ENCODE measurements at places on chromosomes 4 and X.

DNA sequence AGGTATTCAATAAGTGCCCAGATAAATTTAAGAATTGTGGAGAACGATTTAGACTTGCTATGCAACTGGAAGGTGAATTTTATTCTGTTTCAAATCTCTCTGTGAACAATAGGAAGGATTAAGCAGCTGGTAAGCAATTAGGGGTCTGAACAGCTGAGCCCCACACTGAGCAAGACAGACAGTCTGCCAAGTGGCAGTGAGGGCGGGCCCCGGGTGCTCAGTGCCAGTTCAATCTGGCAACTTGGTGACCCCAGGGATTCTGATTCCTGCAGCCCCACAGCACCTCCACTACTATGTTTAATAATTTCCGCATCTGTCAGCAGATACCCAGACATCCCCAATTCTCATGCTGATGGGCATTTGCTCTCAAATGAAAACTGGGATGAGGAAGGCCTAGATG is 317.3 kb downstream of the PPP1R2C start:
- no peak for DNase-seq

GRCh38 chr4:75547647-75548387 is 8.0 kb upstream of the ODAPH start:
- peak; percentile 17 for DNase-seq

- DNase-seq = no peak
Observed at GRCh38 chr4:116027311-116027710, 913.9 kb upstream of the NDST4 start.

DNA sequence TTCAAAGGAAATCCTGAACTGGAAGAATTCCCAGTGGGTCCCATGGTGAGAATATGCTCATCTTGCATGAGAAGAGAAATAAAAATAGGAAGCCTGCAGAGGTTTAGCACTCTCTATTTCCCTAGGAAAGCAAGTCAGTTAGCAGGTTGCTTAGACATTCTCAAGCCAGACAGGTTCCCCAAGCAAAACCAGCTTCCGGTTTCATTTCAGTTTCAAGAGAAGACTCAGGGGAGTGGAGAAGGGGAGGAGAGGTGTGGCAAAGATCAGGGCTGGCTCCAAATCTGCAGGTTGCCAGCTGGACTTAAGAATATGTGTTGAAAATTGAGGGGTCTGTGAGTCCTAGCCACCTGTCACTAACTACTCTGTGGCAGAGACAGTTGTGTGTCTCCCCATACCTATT is 107.5 kb downstream of the CLNK start:
- no peak for DNase-seq

- DNase-seq = no peak
Observed at GRCh38 chr4:149549911-149550310, 265.7 kb downstream of the IQCM start.

DNA sequence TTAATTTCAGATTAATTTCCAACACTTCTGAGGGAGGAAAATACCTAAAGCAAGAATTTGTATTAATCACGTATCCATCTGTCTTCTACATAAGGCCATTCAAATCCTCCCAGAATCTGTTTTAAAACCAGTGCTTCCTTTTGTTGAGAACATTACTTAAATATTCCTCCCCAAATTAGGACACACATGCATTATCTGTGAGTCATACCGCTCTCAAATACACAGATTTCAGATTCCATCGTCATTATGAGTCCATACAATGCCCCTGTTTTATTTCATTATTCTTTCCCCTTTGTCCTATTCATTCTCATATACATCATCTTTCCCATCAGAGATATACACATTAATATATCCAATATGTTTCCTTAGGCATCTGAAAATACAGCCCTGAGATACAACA is 57.3 kb upstream of the PRSS12 start:
- DNase-seq = no peak

- no peak for DNase-seq
Observed at GRCh38 chr4:113673450-113673849, 88.1 kb downstream of the CAMK2D start.

- no peak for DNase-seq
Observed at GRCh38 chr4:44558031-44558605, 93.3 kb downstream of the YIPF7 start.

DNA sequence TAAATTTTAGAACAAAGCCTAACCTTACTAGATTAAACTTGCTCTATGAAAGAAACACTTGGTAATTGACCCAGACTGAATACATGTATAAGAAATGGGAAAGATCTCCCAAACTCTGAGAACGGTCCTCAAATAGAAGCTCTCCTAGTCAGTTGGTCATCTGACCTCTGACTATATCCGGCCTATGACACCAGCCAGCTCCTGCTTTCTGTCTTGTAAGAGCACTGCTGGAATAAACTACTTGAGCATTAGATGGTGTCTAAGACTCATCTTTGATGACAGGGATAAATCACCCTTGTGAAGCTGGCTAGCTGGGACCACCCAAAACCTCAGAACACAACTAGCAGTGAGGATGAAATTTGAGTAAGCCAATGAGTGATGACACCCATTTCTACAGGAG is 24.2 kb downstream of the LRIT3 start:
- DNase-seq = no peak

DNA sequence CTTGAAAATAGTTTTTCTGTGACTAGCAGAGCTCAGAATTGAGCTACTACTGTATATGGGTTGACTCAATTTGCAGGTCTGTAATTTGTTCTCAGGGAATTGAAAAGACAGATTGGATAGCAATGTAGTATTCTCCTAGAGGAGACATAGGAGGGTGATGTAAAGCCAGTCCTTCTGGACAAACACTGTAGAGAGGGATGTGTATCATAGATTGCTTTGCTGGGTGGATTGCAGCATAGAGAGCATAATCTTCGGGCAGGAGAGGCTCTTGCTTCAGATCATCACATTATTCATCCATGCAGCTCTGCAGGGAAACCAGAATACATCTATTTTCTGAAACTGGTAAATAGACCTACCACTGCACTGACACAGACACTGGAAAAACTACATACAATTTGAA is 1110.5 kb downstream of the RAPGEF2 start:
- DNase-seq = no peak

GRCh38 chr4:47882228-47882627 is 32.2 kb downstream of the NFXL1 start:
- DNase-seq = no peak

- DNase-seq = no peak
Observed at GRCh38 chrX:36534900-36535299, 473.3 kb upstream of the FAM47C start.

DNA sequence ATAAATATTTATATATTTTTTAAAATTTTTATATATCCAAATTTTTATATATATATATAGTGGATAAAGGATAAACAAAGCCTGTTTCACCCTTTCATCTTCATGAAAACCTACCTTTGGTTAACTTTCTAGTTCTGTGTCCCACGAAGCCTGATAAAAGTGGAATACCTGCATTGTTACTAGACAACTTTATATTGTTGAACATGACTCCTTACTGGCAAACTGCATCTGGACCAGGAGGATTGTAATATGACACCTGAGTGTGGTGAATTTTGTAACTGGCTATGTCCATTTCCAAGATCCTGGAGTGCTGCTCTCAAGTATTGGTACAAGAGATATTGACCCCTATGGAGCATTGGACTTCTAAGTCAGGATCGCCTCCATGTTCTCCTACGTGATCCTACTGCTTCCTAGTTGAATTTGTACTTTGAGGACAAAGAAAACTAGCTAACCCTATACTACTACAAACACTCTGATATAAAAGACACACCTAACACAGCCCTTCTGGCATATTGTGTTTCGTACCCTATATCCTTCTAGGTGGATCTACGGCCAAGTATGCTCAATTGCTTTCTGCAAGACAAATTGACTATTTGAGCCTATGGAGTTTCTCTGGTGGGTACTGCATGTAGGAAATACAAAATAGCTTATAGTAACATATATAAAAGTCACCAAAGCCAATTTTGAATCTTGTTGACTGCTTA is 61.3 kb upstream of the PRRG1 start:
- no peak for DNase-seq

GRCh38 chr4:104206784-104207183 is 287.9 kb downstream of the CXXC4 start:
- DNase-seq = no peak

DNA sequence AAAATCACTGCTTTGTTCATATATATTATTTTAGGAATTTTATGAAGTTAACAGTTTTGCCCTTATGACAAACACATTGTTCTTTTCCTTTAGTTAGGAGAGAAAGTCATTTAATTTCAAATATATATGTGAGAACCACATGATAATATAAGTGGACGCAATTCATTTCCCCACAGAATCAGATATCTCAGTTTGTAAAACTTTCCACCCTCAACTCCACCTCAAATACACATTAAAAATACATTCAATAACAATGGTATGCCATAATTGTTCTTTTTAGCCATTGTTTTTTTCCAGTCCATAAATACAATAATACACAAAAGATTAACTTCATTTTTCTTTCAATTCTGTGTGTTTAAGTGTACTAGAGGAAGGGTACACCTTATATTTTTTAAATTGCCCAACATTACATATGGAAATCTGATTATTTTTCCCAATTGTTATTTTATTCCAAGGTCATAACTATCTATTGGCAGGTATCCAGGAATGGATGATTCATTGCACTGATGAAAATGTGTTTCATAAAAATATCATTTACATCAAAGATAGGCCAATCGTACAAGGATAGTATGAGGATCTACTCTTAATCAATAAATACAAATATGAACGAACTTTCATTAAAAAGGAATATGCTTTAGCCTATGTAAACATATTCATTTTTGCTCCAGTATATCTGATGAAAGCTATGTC is 125.0 kb downstream of the PPP3CA start:
- DNase-seq = no peak

DNA sequence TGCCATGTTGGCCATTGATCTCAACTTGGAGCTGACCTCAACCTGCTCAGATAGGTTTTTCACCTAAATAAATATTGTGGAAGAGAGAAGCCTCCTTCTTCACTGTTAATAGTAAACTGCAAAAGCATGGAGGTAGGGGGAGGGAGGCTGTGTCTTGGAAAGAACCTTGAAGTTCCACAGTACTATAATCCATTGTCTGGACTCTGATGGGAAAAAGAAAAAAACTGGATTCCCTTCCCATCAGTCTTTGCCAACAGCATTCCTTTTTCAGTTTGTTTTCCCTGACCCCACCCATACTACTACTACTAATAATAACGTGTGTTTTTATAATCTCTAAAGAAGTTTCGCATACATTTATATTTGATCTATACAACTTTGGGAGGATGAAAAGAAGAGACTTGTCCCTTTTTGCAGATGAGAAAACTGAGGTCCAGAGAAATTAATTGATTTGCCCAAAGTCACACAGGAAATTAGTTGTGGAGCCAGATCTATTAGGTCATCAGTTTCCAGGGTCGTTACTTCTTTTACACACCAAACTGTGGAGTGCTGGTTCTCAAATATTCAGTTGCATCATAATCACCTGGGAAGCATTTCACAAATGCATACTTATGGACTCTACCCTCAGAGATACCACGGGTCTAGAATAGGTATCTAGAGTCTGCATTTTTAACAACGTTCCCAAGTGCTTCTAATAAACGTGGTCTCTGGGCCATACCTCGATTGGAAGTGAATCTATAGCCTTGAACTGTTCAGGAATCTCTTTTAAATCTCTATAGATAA is 59.1 kb downstream of the LUZP4 start:
- DNase-seq = no peak

DNA sequence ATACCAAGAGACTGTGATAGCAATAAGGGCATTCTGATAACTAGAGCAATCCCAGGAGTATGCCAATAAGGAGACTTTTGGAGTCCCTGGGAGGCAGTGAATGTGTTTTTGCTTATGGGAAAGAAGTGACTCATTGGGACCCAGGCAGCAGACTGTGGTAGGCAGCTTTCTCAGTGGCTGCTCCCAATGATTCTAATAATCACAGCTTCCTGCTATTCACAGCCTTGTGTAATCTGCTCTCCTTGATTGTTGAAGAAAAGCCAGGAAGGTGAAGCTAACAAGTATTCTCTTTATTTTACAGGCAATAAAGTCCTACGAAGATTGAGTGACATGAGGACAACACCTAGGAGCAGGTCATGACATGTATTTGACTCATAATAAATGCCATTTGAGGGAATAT is 70.3 kb upstream of the DDX60 start:
- DNase-seq = no peak

DNA sequence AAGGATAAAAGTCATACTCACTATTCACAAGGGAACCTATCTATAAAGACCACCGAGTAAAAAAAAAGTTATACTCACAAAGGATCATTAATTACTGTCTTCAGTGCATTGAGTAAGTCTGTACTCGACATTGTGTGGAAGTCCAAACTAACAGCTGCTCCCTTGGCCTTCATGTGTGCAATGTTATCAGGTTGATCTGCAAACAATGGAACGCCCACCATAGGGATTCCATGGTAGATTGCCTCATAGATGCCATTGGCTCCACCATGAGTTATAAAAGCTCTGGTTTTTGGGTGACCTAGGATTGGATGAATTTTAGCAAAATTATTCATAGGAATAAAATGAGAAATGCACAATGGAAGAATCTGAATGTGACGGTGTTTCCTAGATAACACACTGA is 10.6 kb downstream of the UGT2B4 start:
- no peak for DNase-seq

DNA sequence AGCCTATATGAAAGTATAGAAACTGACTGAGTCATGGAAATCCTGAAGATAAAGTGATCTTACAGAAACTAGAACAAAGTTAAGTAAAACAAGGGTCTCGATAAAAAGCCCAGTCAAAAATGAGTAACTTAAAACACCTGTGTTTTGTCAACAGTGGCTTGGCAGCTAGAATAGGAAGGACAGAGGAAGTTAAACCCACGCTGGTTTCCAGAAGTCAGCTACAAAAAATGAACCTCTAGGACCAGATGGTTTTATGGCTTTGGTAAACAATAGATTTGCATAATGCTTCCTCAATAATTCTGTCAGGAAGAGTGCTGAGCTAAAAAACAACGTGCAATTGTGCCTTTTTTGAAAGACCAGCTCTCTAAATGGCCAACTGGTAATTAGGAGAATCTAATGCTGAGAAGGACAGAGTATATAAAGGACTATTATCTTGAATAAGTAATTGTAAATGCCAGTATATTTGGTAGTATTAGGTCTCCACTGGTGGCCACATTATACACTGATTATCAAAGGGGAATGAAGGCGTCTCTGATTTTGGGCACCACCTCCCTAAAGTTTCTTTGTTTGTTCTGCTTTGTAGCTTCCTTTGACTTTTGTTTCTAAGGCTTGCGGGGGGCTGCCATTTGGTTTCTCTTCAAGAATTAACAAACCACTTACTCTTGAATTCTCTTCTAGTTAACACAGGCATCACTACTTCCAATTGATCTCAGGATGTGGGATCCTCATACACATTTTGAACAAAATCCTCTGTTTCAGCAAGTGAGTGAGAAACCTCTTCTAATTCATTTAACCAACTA is 72.2 kb upstream of the PPP3CA start:
- DNase-seq = no peak

- DNase-seq = no peak
Observed at GRCh38 chrX:52262195-52262546, 77.5 kb downstream of the MAGED4 start.

- DNase-seq = no peak
Observed at GRCh38 chr4:127521463-127521862, 111.3 kb upstream of the INTU start.

- DNase-seq = peak; percentile 10
Observed at GRCh38 chrX:2799369-2799768, 29.4 kb upstream of the GYG2 start.

- DNase-seq = no peak
Observed at GRCh38 chr4:187606581-187606980, 389.0 kb upstream of the ZFP42 start.

- DNase-seq = no peak
Observed at GRCh38 chr4:122793811-122794210, 32.8 kb upstream of the FGF2 start.
